NCI-H446 treated with DMSO at 0.1 percent for 48 hours (cell line): ENCODE measurements at places on chromosomes 12 and 14.

- no peak for DNase-seq
Measured at GRCh38 chr12:116689979-116690744, 47.7 kb downstream of the SPRING1 start.

DNA sequence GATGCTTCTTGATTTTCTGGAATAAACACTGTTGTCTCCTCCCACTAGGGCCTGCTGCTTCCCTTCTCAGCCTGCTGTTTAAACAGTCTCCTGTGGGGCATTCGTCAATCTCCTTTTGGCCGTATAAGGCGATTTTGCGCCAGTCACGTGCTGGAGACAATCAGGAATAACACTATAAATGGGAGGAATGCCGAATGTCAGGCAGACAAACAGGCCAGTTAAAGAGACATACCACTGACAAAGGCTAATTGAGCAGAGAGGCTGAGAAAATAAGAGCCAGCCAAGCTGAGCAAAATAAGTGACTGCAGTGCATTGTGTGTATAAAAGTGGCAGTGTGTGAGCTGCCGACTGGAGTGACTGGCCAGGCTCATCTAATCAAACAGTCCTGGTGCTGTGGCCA, 23.3 kb downstream of the DMAC2L start:
- DNase-seq = peak; percentile 95

DNA sequence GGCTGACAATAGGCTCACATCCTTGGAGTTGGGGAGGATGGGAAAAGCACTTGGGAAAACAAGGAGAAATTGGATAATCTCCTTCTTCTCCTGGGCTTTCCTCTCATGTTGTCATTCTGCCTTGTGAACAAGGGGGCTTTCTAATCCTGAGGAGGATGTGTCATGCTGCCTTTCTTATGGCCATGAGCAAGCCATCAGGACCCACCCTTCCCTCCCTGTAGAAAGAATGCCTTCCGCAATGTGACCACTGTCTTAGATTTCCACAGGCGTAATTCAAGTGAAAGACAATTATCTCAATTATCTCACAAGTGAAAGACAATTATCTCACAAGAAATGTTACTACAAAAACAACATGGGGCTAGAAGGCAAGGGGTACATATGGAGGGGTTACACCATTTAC, 3.0 kb upstream of the OR6S1 start:
- DNase-seq = no peak

DNA sequence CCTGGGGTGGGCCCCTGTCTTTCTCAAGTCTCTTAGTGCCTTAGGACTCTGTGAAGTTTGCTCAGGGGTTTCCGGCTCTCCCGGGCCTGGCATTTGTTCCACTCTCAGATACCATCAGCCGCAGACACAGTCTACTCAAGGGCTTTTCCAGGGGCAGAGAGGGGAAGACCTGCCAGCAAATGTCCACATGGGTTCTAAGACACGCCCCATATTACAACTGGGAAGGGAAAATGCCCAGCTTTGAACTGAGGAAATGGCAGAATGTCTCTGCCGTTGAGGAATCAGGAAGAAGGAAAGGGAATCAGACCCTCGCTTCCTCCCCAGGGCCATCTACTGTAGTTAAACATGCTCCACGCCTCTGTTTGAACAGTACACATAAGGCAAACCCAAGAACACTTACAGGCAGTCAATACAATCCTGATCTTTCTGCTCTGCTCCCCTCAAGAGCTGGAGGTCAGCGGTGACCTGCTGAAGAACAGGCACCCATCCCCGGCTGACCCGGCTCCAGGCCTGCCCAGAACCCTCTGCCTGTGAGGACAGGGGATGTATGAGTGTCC, 7.9 kb downstream of the CCDC85C start:
- no peak for DNase-seq

GRCh38 chr14:96362071-96362964, 823 bp downstream of the ATG2B start:
- no peak for DNase-seq

- DNase-seq = no peak
Measured at GRCh38 chr14:23469906-23470403, 452 bp downstream of the NGDN start.

DNA sequence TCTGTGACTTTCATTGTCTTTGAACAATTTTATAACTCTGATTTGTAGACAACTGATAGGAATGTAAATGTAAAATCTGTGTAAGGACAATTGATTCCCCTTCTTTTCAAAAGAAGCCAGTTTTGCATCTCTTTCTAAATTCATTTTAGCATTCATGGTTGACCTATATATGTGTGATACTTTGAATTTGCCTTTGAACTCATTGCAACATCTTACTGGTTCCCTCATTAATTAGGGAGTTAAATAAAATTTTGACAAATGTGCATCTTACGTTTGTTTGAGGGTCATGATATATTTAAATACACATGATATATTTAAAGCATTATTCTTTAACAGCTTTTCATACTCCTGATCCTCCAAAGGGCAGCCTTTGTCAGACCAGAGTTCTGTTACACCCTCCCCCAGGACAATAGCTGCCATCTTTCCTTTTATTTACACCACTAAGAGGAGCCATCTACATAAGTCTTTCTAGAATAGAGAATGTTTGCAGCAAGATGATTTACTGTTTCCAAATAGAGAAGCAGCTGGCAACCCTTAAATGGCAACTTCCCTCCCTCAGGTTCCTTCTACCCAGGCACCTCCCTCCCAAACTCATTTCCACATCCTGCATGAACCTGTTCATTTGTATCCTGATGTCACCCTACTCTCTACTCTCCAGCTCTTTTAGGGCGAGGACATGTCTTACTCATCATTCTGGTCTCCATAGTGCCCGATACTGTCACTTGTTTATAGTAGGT, 40.2 kb upstream of the APPL2 start:
- DNase-seq = no peak

GRCh38 chr12:817941-818600, 65.7 kb downstream of the WNK1 start:
- no peak for DNase-seq

- DNase-seq = no peak
Measured at GRCh38 chr12:81207173-81207572, 129.3 kb downstream of the ACSS3 start.

- DNase-seq = no peak
Measured at GRCh38 chr12:109737126-109737525, 23.5 kb downstream of the FAM222A start.

DNA sequence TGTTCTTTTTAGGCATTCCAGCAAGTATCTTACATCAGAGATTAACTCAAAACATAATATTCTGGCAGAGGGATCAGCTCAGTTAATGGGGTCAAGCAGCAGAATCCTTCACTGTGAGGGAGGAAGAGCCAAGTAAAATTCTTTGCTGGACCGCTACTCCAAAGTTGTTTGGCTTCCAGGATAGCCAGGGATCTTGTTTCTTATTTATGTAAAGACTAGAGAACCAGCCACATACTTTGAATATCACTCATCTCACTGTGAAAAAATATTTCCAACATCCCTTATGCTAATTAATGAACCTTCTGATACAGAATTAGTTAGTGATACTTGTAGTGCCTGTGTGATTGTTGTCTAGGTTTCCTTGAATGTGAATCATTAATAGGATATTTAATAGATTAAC, 94.2 kb downstream of the PLEKHA5 start:
- DNase-seq = no peak

GRCh38 chr14:94138251-94138650, 8.8 kb upstream of the IFI27L2 start:
- no peak for DNase-seq

DNA sequence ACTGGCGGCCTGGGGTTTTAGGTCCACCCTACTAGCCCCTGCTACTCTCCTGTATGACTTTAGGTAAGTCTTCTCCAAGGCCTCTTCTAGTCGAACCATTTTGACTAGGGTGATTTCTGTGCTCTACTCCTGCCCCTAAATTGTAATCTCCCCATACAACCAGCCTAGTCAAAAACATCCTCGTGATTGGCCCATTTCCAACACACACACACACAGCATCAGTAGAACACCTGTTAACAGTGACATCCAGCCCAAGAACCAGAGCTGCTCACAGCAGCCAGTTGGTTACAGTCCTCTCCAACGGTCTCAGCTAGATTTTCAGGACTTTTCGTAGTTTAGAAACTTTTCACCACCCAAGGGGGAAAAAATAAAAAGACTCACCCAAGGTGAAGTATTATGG, 30.9 kb downstream of the NT5DC3 start:
- DNase-seq = no peak

- no peak for DNase-seq
Measured at GRCh38 chr14:94124582-94125377, 4.6 kb downstream of the IFI27L2 start.

DNA sequence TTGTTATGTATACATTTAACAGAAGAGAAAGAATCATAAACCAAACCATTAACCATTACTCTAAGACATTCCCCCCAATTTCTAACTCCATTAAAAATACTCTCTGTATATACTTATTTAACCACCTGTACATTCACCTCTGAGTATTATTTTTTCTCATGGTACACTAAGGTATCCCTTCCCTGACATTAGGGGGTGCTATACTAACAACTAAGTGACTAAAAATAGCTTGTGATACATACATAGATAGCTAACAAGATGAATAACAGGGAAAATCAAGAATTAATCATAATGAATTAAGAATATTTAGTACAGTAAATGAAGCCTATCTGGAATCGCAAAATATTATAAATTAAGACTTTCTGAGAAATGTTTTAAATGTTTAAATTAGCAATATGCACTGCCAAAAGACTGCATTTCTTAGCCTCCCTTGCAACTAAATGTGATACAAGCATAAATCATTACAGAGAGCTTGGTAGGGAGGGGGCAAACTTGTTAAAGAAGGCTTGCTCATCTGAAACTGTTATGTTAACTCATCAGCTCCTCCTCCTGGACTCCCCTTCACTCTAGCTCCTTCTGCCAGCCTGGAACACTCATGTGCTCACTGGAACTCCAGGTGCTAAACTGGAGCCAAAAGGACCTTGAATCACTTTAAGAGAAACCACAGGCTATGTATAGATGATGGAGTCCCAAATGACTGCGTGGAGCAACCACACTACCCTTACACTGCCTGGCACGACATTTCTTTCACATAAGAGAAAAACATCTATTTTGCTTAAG, 14.9 kb downstream of the C2CD5 start:
- peak; percentile 33 for DNase-seq

GRCh38 chr12:132131952-132132351, 12.2 kb downstream of the DDX51 start:
- no peak for DNase-seq

- peak; percentile 66 for DNase-seq
Measured at GRCh38 chr14:103562429-103563225, at the start of the genes BAG5 and COA8. TSS of gene BAG5 (minus strand) at chr14:103562657. CDS start at chr14:103561164, 1,493 bp downstream. TSS of gene COA8 (plus strand) at chr14:103562960. CDS start at chr14:103563002, 42 bp downstream.

DNA sequence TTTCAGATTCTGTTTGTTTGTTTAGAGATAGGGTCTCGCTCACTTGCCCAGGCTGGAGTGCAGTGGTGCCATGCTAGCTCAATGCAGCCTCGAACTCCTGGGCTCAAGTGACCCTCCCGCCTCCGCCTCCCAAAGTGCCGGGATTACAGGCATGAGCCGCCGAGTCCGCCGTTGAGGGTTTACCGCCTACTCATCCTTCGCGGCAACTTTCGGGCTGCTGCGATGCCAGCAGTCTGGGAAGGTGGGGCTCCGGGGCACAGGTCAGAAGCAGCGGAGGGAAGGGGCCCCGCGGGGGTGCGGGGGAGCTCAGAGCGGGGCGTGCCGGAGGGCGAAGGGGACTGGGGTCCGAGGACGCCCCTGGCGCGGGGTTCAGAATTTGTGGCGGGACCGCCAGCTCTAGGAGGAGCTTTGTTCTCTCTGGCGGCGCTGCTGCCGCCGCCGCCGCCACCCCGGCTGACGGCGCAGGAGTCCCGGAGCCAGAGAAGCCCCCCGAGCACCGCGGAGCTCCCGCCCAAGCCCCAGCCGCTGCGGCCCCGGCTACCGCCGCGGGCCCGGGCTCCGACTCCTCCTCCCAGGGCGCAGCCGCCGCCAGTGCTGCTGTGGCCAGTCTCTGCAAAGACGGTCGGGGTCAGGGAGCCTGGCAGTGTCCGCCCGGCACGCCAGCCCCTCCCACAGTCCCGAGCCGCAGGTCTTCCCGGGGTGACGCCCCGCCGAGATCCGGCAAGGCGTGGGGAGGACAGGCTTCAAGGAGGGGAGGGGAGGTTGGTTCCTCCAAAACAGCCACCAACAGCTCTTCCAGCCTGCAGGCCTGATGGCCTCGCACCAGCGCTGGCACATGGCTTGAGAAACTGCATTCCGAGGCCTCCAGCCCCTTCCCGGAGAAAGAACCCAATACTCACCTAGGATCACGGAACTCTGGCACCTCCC, 10.9 kb upstream of the KRT77 start:
- no peak for DNase-seq

DNA sequence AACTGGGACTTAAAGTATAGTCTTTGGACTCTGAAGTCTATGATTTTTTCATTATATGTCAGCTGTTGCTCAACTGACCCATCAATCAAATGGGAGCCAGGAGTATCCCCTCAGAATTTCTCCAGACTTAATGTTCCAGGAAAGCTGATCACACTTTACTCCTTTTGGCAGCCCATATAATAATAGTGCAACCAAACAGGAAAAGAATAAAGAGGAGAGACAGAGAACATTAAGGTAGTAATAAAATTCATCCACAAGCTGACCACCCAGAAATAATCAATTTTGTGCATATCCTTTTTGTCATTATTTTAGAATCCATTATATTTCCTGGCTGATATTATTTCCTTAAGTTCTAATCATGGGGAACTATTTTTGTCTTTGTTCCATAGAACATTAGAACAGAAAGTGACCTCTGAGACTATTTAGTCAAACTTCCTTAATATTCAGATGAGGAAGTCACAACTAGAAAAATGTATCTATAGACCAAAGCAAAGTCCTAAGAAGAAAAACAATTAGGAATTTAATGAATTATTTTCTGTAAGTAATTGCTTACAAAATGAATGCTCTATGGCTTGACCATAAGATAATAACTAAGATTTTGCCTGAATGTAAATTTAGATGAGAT, 238.1 kb upstream of the SEL1L start:
- no peak for DNase-seq
